ENCODE measurements at places on chromosomes 5 and 9.

DNA sequence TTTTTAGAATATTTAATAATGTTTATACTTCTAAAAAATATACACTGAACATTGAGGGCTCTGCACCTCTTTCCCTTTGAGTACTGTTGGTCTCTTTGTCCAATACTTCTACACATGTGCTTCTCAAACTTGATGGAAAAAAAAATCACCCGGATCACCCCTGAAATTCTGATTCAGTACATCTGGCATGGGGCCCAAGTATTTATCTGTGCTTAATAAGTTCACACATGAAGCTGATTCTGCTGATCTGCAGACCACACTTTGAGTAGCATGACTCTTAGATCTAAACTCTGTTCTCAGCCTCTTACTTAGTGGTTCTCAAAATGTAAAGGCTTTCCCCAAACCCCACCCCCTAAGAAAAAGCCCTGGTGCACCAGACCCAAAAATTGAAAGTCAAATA is 12.0 kb downstream of the RUSC2 start:
- no peak for DNase-seq

DNA sequence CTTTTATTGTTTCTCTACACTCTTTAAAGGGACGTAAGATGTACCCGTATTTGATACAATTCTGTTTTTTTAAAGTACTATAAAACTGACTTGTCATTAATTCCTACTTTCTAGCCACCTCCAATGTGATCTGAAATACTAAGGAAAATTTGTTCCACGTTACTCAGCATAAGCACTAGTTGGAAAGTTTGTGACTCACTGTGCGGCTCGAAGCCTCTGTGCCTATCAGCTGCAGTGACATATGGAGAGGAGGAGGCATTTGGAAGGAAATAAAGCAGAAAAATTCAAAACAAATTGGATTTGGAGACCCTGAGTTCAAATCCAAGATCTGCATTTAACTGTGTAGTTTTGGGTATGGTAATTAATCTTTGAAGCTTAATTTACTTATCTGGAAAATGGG is 339.3 kb downstream of the BRINP1 start:
- no peak for DNase-seq

DNA sequence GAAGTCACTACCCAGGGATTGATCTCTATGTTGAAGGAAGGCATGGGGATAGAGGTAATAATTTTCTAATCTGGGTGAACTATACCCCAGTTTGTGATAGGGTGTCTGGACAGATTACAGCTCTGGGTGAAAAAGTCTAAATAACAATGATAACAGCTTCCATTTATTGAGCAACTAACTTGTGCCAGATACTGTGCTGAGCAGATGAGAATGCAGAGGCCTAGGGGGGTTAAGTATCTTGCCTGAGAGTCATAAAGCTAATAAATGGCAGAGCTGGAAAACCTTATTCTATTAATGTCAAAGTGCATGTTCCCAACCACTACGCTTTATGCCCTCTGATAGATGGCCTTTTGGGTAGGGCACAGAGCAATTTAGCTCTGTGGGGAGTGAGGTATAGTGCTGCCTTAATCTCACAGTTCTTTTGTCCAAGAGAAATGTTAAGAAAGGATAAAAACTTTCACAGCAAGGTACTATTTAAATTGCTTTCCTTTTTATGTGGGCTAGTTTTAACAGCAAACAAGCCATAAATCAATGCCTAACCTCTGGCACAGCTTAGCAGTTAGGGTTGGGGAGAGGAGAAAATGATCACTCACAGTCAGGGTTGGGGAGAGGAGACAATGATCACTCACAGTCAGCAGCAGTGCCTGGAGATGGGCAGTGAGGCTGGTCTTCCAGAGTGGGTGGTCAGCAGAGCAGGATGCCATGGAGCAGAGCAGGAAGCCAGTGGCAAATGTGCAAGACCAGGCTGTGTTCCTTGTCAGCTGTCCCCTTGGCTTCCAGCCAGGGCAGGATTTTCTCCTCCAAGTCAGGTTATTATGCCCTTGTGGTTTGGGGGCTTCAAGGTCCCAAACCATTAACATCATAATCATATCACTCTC is 187.0 kb downstream of the CARTPT start:
- DNase-seq, result no peak

DNA sequence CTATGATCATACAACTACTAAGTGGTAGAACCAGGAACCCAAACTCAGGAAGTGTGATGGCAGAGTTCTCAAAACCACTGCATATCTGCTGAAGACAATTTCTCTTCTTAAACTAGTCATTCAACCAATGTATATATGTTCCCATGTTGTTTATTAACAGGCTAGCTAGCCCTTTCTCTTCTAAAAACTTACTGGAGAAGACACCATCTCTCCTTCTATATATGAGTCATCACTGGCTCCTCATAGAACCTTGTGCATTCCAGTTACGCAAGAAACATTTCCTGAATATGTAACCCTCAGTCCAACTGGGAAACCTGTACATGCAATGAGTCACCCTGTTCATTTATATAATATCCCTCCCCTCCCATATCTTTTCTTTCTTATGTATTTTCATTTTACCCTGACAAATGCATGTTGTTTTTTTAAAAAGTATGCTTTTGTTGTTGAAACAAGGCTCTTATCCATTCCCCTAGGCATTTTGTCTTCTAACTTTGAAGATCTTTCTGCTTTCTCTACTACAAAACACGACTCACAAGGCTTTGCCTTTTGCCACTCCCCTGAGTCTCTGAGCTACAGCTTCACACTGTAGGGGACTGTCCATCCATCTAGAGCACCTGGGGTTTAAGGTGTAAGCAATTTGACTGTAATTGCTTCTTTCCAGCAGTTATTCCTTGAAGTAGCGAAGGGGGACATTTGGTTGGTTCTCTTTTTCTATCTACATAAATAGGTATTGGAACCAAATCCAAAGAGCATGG is 119.5 kb downstream of the ANXA1 start:
- DNase-seq, result no peak

DNA sequence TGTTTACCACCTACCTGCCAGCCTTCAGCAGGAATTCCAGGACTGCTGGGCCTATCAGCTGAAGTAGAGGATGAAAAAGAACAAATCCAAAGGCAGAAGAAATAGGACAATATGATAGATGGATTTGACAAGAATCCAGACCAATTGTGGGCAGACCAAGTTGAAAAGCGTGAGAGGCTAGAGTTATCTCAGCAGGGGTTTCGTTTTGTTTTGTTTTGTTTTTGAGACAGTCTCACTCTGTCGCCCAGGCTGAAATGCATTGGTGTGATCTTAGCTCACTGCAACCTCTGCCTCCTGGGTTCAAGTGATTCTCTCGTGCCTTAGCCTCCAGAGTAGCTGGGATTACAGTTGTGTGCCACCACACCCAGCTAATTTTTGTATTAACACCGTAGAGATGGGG is 113.2 kb downstream of the PALM2AKAP2 start:
- DNase-seq, result no peak

DNA sequence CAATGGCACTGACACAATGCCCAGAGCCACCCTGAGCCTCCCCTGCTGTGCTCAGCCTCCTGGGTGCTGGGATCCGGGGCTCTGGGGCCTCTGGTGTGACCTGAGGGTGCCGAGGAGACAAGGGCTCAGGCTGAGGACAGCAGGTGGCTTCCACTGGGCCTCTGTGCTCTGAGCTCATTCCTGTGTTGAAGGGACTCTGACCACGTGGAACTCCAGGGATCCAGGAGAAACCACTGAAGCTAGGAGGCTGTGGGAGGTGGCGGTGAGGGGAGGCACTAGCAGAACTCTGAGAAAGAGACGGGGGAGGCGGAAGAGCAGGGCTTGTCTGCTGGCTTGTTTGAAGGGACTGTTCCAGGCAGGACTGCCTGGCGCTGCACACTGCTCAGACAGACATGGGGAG is 318.7 kb upstream of the IRX1 start:
- DNase-seq, result no peak

GRCh38 chr9:86876621-86877196 is 70.6 kb downstream of the GAS1 start:
- DNase-seq, result no peak

DNA sequence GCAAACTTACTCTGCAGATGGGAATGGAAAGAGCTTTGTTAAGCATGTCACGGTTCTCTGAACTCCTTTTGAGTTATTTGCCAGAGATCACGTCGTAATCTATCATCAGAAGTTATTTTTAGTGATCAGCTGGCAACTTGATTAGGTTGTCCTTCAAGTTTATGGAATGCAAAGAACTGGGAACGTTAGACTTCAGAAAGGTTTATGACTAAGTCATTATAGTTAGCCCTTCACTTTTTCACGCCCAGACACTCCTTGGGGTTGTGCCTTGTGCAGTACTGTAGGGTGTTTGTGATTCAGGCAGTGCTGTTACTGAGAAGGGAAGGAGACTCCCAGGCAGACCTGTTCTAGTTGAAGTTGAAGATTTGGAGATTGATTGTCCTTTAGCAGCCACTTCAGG is 26.8 kb upstream of the PHF2 start:
- DNase-seq, result no peak

GRCh38 chr5:72107901-72108201 is 576 bp downstream of the MAP1B start:
- DNase-seq, result no peak

- no peak for DNase-seq
Observed at GRCh38 chr5:38431242-38431853, 125.1 kb downstream of the LIFR start.

DNA sequence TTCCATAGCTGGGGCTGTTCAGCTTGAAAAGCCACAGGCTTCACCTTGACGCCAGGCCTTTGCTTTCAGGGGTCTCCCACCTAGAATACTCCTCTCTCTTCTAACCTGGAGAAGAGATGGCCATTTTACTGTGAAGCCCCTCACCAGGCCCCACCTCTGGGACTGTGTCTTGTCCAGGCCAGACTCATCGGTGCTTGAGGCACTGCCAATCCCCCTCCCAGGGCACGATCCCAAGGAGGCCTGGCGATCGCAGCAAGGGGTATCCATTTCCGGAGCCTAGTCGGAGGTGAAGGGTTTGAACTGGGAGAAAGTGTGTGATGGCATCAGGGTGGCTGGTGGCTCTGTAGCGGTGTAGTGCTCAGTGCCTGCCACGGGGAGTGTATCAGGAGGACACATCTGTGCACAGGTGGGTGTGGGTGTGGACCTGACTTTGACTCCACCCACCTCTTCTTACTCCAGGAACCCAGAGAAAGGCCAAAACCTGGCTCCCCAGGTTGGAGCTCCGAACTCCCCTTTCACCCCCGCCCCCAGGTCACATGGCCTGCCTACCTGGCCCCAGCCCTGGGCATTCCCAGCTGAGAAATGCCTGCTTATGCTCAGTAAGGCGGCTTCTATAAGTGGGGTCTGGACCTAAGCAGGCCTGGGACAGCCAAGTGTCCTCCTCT is 27.4 kb upstream of the ENHO start:
- DNase-seq, result no peak

DNA sequence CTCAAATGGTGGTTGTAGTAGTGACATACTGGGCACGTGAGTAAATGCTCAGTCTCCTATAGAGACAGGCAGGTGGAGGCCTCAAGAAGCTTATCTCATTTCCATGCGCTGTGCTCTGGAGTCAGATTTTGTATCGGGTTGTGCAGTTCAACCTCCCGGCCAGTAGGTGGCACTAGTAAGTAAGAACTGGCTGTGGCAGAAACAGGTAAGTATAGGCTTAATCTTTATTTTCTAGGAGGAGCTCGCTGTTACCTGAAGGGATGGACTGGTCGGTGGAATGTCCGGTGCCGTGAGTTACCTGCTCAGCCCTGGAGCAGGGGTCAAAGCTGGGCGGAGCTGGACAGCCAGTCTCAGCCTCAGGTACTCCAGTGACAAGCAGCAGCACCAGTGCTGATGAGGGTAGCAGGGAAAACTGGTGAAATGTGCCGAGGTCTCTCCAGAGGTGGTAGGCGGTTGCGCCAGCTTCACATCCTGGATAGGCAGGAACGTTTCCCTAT is 880.1 kb upstream of the SEMA6A start:
- DNase-seq, result peak; percentile 28

GRCh38 chr9:123541411-123541810 is 185.4 kb downstream of the CRB2 start:
- no peak for DNase-seq

GRCh38 chr5:160434022-160434531 is 12.4 kb downstream of the PTTG1 start:
- DNase-seq, result no peak

DNA sequence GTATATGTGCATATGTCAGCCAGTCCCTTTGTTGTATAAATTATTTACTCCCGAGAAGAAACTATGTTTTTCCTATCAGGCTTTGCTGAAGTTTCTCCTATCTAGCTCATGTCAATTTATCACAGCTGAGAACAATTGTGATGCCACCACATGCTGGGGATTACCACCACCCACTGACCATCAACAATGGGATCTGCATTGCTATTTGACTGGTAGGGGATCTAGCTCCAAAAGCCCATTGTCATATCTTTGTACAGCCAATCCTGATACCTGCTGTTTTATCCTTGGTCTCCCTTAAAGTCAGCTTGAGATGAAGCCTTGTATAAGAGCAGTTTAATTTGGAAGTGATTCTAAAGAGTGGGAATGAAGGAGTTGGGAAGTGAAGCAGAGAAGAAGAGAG is 53.9 kb upstream of the KCNN2 start:
- no peak for DNase-seq

- no peak for DNase-seq
Observed at GRCh38 chr5:2430606-2431005, 320.9 kb downstream of the IRX2 start.

DNA sequence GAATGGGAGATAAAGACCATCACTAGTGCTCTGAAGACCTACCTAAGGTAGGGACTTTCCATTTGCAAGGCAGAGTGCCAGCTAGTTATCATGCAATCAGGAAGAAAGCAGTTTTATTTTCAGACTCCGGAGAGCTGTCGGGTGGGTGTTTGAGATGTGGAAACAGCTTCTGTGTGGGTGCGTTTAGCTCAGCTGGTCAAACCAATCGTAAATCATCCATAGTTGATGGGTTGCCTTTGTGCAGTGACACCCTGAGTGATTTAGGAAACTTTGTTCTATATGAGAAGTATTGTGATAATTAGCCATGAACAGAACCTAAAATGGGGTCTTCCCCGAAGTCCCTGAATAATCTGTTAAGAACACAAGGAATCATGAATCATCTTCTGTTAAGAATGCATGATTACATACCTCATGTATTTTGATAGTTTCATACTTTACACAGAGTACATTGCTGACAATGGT is 284.3 kb downstream of the ARHGAP26 start:
- DNase-seq, result peak; percentile 7

GRCh38 chr5:132941331-132941730 is 22.1 kb downstream of the AFF4 start:
- no peak for DNase-seq

All from CD4-positive, alpha-beta T cell treated with Interleukin-6 at 100 ng/mL for 8 hours (primary cell).